ENCODE measurements at places on chromosomes 5 and 9.

GRCh38 chr5:159951387-159951786 is 35.1 kb downstream of the ADRA1B start:
- no peak for DNase-seq

GRCh38 chr5:18576586-18576985 is 942.3 kb downstream of the TAF11L14 start:
- DNase-seq, result no peak

DNA sequence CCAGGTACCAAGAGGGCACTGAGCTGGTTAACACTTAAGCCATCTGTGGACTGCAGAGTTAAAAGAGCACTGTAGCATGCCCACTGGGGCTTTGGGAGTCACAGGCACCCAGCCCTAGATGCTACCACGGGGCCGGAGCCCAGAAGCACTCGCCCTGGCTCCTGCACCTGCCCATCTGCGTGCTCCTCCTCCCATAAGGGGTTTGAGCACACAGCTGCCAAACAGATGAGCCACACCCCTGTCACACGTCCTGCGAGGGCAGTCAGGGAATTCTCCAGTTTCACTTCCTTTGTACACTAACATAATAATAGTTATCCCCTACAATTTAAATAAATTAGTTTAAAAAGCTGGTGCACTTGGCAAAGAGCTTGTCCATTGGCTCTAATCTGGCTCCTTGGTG is 4.5 kb upstream of the PCA3 start:
- DNase-seq, result no peak

- no peak for DNase-seq
These were observed 165.3 kb downstream of the MAN2A1 start for GRCh38 chr5:109855056-109855455.

GRCh38 chr9:4324513-4324912 is 24.6 kb upstream of the GLIS3 start:
- no peak for DNase-seq

DNA sequence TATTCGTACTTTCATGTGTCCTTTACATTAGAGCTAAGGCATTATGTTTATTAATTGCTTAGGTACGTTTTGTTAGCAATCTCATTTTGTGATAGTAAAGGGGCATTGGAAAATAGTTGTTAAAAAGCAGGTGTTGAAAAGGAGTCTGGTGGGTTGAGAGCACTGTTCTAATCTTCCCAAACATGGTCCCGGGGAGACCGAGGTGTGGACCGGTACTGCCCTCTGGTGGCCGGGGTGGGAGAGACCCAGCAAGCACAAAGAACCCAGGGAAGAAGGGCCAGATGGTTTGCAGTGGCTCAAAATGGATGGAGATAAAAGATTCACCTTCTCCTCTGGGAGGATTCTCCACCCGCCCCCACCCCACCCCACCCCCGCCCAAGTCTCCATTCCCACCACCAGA is 26.1 kb downstream of the IDNK start:
- peak; percentile 64 for DNase-seq

GRCh38 chr5:14438195-14438606 is 143.4 kb upstream of the OTULINL start:
- no peak for DNase-seq

GRCh38 chr5:180126716-180127681 is 55.4 kb upstream of the RNF130 start:
- DNase-seq, result peak; percentile 19

GRCh38 chr9:117521293-117521692 is 106.4 kb upstream of the ASTN2 start:
- no peak for DNase-seq

GRCh38 chr5:109350537-109351270 is 59.1 kb downstream of the PJA2 start:
- DNase-seq, result no peak

GRCh38 chr5:77087484-77088261 is 588 bp upstream of the ZBED3 start:
- DNase-seq, result no peak

DNA sequence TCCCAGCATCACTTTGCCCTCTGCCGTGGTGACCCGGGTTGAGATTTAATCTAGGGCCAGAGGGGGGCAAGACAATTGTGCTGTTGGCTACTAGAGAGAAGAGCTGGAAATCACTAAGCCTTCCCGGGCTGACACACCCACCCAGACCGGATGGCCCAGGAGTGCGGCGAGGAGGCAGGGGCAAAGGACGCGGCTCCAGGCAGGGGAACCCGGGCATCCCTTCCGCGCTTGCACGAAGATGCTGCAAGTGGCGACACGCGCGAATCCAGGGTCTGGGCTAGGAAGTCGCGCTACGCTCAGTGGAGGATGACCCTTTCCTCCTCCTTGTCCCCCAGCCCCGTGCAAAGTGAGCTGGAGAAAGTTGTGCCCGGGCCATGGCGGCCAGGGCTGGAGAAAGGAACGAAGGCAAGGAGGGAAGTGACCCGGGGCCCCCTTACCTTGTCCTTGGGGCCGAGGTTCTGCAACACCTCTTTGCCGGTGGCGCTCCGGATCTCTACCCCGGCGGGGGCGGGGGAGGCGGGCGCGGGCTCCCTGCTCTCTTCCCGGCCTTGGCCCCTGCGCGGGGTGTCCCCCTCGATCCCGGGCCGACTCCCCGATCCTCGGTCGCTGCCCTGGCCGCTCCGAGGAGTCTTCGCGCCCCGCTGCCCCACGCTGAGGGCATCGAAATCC is 693 bp downstream of the DPYSL3 start:
- DNase-seq, result no peak

DNA sequence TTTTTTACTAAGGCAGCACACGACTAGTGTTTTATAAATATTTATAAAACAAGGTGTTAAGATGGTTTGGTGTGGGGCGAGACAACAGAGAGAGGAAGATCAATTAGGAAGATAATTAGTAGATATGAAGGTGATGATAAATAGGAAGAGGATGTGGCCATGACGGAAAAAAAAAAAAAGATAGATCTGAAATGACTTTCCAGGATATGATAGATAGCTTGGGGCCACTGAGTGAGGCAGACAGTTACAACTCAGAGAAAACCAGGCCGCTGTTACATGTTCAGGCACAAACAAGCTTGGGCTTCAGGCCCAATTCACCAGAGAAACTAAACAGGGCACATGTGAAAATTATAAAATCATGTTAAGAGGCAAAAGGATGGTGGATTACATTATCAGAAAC is 43.2 kb downstream of the KIAA0825 start:
- DNase-seq, result no peak

All from stimulated activated CD4-positive, alpha-beta T cell treated with anti-CD3 and anti-CD28 coated beads, Interleukin-15, amount 100 ng/mL, for 1 hour (primary cell).